ENCODE measurements at places on chromosomes 2 and 18.

GRCh38 chr2:32940316-32940997 is 6.3 kb upstream of the LTBP1 start:
- DNase-seq = no peak

DNA sequence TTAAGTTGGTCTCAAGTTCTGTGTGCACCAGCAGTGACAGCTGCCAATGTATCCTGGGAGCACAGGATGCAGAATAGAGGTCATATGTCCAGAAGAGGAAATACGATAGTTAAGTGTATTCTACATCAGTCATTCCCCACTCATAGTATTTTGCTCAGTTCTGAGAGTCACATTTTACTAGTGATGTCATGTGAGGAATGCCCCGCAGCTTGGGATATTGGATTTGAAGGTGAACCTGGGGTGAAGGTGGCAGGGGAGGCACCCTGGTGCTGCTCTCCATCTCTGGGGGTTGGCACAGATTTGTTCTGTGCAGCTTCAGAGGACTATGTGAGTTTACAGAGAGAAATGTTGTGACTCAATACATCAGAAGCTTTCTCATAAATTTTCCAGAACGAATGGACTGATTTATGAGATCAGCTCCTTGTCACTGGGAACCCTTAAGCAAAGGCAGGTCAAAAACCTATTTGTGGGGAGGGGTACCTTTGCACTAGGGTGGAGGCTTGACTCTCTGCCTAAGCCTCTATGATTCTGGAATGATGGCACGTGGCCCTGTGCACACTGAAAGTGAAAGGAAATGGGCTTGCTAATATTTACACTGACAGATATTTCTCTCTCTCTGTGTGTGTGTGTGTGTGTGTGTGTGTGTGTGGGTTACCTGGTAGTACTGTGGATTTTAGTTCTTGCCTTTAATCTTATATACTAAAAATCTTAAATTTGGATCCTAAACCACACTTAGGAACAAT is 95.9 kb downstream of the NEB start:
- DNase-seq = no peak

GRCh38 chr2:3647831-3648651 is 10.0 kb upstream of the ALLC start:
- no peak for DNase-seq

DNA sequence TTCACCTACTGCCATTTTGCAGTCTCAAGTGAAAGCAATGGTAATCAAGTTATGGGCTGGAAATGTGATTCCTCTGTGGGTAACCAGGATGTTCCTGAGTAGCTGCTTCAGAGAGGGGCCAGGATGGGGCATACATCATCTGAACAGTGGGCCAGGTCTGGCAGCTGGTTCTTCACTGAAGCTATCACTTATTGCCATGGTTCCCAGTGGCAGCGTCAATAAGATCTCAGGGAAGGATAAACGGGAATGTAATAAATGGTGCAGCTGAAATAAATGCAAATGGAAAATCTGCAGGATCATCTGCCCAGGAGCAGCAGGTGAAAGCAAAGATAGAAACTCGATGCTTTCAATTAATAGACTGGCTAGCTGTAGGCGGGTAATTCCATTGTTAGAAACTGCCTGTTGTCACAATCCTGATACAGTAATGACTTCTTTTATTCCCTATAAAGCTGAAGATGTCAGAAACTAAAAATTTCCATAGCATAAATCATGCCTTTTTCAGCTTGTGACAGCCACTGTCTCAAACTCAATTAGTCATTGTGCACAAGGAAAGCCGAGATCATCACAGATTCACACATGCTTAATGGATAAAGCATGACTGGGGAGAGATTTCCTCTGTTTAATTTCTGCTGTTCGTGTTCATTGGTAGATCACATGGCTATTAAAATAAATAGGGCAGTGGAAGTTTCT is 56.2 kb upstream of the CCDC85A start:
- no peak for DNase-seq

DNA sequence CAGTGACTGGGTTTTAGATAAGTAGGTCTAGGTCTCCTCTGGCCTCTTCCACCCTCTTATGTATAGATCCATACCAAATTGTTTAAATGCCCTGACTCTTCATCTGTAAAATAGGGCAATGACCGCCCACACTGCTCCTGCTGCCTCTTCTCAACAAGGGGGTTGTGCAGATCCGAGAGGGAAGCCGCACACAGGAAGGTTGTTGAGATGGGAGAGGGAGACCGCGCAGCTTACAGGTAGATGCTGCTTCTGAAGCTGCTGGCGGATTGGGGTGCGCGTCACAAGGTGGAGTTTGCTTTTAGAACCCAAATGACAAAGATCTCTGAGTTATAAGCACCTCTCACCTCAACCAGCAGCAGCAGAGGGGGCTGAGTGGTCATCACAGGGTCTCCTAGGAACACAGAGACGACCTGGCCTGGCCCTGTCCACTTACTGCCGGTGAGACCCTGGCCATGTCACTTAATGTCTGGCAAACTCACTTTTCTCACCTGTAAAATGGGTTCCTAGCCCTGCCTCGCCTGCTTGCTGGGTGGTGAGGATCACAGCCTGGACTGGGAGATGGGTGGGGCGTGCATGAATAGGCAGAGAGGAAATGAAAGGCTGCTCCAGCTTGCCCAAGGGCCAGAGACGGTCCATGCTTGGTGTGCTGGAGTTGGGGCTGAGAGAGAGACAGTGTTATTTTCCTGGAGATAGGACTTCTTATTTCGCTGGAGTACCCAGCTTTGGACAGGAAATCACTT is 251.3 kb downstream of the EIPR1 start:
- DNase-seq = no peak
